Colonic mucosa (tissue), 4 donors: ENCODE measurements at places on chromosomes 6 and 20. TPM values are rescaled to one million over a fixed set of nuclear protein-coding genes. Genes with fewer than 3 reads are reported as not detected.

GRCh38 chr20:56467968-56468315 is 485 bp upstream of the RTF2 start:
- no peaks in the 10 kb centered on the region for H3K27me3 ChIP-seq
- H3K27ac ChIP-seq: peak overlapping the region; percentile 46
- peaks cover 5% of the 10 kb centered on the region for H3K4me1 ChIP-seq
- peaks cover 4% of the 10 kb centered on the region for H3K36me3 ChIP-seq

- no peaks in the 10 kb centered on the region for H3K36me3 ChIP-seq
- H3K4me1 ChIP-seq: no peaks in the 10 kb centered on the region
- H3K4me3 ChIP-seq: no peak overlapping the region
- no peak for DNase-seq
- H3K27me3 ChIP-seq: no peaks in the 10 kb centered on the region
- H3K27ac ChIP-seq: no peak overlapping the region
Observed at GRCh38 chr20:48352628-48353027, 475.2 kb downstream of the PREX1 start.

DNA sequence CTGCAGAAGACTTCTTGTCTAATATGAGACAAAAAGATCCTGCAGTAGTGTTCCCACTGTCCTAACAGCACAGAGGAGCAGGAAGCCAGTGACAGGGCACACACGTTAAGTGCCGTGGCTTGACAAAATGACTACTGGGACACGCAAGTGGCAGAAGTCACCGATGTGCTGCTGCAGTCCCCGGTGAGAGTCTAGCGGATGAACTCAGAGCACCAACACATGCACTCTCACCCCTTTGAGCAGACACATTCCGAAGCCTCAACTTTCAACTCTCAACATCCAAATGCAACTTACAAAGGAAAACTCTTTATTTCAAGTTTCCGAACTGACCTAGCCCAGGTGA is 898 bp downstream of the LAMA4 start:
- H3K4me1 ChIP-seq: no peaks in the 10 kb centered on the region
- peak overlapping the region; percentile 34 for H3K4me3 ChIP-seq
- peak overlapping the region; percentile 65 for H3K27ac ChIP-seq
- peaks cover 6% of the 10 kb centered on the region for H3K27me3 ChIP-seq
- H3K36me3 ChIP-seq: no peaks in the 10 kb centered on the region
- DNase-seq: no peak

DNA sequence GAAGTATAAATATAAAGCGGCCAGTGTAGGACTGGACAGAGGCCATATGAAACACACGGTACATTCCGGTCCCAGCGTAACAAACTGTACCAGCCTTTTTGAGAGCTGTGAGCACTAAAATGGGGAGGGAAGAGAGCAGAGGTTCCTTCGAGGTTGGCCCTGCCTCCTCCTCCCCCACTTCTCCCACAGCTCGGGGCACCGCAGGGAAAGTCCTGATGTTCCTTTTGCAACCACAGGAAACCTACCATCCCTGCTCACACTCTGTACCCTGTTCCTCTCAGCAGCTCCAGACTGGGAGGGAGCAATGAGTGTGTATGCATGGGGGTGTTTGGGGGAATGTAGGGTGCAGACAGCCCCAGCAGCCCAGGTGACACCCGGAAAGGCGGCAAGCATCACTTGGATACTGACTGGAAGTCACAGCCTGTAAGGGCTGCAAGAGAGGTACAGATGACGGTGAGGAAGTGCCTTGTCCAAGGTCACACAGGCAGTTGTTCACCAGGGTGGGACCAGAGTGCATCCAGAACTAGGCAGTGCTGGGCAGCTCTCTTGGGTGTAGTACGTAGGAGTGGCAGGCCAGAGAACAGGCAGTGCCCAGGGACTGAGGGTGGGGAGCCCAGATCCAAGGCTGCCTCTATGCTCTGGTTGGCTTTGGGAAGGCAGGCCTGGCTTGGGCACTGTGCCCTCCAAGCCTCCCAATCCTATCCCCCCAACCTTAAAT is 11.0 kb upstream of the ARMC12 start:
- H3K4me3 ChIP-seq: no peak overlapping the region
- DNase-seq: peak; percentile 92
- no peaks in the 10 kb centered on the region for H3K27me3 ChIP-seq
- H3K27ac ChIP-seq: peak overlapping the region; percentile 97
- H3K4me1 ChIP-seq: peaks cover 49% of the 10 kb centered on the region
- no peaks in the 10 kb centered on the region for H3K36me3 ChIP-seq

DNA sequence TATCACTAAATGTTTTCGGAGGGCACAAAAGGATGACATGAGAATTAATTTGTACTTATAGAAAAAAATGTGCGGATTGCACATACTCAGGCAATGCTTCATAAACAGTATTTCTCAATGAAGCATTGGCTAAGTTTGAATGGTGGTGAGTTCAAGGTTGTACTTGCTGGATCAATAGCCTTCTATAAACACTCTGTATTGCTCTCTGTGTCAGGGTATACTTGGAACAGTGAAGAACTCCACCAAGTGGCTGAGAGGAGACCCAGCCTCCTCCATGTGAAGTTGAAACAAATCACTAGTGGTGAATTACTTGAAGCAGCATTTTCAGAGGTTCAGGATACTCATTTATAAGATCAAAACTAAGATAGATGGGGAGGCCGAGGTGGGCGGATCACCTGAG is 360.6 kb downstream of the RIMS1 start:
- no peaks in the 10 kb centered on the region for H3K36me3 ChIP-seq
- no peaks in the 10 kb centered on the region for H3K4me1 ChIP-seq
- no peak overlapping the region for H3K27ac ChIP-seq
- no peaks in the 10 kb centered on the region for H3K27me3 ChIP-seq

DNA sequence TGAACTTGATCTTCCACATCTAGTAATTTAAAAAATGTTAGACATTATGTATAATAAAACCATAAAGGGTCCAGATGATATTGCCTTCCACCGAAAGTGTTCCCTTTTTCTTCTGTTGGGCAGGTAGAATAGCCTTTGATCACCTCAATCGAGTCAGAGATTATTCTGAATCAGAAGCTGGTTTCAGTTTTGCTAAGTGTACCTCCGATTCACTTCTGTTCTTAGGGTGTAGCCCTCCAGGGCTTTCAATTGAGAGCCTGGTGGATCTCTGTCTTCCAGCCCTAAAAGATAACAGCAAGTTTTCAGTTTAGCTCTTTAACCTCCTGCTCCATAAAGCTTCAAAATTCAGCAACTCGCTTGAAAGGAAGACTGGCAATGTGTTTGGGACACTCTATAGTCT is 21.1 kb upstream of the AIG1 start:
- H3K27ac ChIP-seq: no peak overlapping the region
- no peaks in the 10 kb centered on the region for H3K27me3 ChIP-seq
- H3K4me1 ChIP-seq: no peaks in the 10 kb centered on the region
- H3K36me3 ChIP-seq: no peaks in the 10 kb centered on the region

DNA sequence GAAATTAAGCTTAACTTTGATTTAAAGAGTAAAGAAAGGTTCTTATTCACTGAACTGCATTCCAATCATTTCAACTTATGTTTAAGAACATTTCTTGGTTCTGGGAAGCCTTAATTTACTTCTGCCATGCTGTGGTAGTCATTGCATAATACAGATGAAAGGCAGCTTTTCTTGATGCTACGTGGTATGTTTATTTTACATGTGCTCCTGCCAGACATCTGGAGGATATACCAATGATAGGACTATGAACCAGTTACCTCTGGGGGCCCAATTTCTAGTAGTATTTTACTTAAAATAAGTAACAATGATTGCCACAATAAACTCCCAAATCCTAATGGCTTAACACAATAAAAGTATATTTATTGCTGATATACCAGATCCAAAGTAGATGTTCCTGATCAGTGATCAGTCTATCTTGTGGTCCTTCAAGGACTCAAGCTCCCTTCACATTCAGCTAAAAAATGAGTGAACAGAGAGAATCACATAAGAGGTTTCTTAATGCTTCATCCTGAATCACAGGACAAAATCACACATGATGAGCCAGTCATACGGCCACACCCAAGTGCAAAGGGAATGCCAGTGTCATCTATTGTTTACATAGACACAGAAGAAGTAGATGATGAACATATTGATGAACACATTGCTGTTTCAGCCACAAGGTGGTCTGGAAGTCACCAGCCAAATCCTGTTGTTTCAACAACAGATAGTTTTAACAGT is 56.5 kb upstream of the CCN2 start:
- H3K4me3 ChIP-seq: no peak overlapping the region
- no peak for DNase-seq
- no peaks in the 10 kb centered on the region for H3K4me1 ChIP-seq
- no peak overlapping the region for H3K27ac ChIP-seq
- no peaks in the 10 kb centered on the region for H3K36me3 ChIP-seq
- H3K27me3 ChIP-seq: no peaks in the 10 kb centered on the region

DNA sequence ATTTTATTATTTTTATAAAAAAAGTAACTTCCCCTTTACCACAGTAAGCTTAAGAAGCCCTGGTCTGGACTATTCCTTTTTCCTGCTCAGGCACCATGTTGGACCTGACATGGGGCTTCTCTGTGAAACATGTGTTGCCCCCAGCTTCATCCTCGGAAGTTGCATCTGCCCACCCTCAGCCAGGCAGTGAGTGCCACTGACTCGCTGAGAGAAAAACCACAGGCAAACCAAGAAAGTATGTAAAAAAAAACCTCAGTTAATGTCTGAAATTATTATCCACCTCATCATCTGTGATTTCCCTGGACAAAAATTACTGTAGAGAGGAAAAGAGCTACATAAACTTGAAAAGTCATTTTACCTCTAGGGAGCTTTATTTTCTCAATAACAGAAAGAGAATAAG is 109.9 kb upstream of the MCHR2 start:
- no peaks in the 10 kb centered on the region for H3K27me3 ChIP-seq
- no peaks in the 10 kb centered on the region for H3K36me3 ChIP-seq
- H3K4me3 ChIP-seq: no peak overlapping the region
- no peak for DNase-seq
- H3K4me1 ChIP-seq: no peaks in the 10 kb centered on the region

DNA sequence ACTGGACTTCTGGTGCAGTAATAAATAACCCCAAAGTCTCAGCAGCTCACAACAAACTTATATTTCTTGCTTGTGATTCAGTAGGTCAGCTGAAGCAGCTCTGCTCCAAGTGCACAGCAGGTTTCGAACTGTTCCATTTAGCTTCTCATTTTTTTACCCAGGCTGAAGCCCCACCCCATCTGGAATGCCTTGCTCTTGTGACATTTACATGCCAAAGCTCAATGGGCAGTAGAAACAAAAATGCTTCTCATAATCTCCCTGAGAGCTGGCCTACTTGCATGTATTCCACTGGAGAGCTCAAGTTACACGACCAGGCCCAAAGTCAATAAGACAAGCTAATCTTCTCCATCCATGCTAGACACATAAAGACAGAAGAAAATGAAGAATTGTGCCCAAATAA is 165.2 kb downstream of the HAO1 start:
- no peaks in the 10 kb centered on the region for H3K4me1 ChIP-seq
- H3K4me3 ChIP-seq: no peak overlapping the region
- H3K27me3 ChIP-seq: no peaks in the 10 kb centered on the region
- DNase-seq: no peak
- no peaks in the 10 kb centered on the region for H3K36me3 ChIP-seq

DNA sequence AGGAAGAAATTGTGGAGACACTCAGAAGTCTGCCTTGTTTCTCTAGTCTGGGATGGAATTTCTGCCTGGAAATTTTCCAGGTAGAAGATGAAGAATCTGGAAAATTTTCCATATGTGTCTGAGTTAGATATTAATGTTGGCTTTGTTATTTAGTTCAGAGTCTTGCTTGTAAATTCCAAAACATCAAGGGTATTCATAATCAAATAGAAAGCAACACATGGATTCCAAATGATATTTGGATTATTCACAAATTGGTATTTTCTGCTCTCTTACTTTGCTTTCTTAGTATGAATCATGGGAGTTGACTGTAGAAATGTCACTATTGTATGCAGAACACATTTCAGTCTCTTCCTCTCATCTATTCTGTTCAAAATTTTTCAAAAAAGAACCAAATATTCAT is 116.0 kb downstream of the GRIK2 start:
- no peaks in the 10 kb centered on the region for H3K36me3 ChIP-seq
- no peak overlapping the region for H3K4me3 ChIP-seq
- no peaks in the 10 kb centered on the region for H3K27me3 ChIP-seq
- no peak overlapping the region for H3K27ac ChIP-seq
- H3K4me1 ChIP-seq: no peaks in the 10 kb centered on the region
- DNase-seq: no peak

DNA sequence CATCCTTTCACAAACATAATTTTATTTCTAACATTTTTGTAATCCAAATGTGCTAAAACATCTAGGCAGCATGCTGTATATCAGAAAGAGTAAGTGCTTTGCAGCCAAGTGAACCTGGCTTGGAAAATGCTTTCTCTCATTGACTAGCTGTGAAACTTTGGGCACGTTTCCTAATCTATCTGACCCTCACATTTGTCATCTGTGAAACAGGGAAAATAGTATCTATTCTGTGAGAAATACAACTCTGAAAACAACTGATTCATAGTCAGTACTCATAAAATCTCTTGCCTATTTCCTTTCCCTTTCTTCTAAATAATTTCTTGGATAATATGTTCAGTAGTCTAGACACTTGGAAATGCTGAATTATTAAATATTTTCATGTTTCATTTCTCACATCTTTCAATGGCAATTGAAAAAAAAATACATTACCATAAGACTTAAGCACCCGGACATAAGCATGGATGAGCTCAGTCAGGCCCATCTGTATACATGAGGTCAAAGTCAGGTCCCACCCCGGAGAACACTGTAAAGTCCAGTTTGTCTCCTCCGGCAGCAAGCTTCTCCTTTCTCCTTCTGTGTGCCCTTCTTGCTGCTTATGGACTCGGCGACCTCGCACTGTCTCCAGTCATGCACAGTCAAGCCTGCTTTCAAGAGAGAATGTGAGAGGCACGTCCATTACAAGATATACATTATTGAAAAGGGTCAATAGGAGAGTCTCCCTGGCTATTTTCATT is 455.0 kb upstream of the SOX4 start:
- no peaks in the 10 kb centered on the region for H3K4me1 ChIP-seq
- H3K36me3 ChIP-seq: no peaks in the 10 kb centered on the region
- H3K4me3 ChIP-seq: no peak overlapping the region
- no peak for DNase-seq
- no peaks in the 10 kb centered on the region for H3K27me3 ChIP-seq

GRCh38 chr6:95081231-95081630 is 496.1 kb upstream of the MANEA start:
- no peaks in the 10 kb centered on the region for H3K36me3 ChIP-seq
- no peaks in the 10 kb centered on the region for H3K4me1 ChIP-seq
- no peak overlapping the region for H3K27ac ChIP-seq
- DNase-seq: no peak
- no peak overlapping the region for H3K4me3 ChIP-seq

DNA sequence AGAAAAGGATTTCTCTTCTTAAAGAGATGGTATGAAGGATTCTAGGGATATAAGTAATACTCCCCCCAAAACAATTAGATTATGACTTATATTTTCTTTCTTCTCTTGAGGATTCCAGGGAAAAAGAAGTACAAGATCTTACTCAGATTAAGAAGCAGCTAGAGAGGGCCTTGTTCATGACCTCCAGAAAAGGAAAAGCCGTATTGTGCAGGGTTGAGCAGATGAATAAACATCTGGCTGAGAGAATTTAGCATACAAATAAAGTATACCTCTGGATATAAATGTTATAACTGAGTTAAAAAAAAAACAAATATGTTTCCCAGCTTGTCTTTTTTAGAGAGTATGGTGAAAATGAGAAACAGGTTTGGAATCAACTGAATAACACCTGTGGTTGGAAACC is 11.3 kb downstream of the MYO6 start:
- no peak overlapping the region for H3K27ac ChIP-seq
- H3K4me3 ChIP-seq: no peak overlapping the region
- no peaks in the 10 kb centered on the region for H3K4me1 ChIP-seq
- H3K36me3 ChIP-seq: no peaks in the 10 kb centered on the region
- DNase-seq: no peak

The HMGCLL1 gene
- total RNA-seq: 0.45 TPM

The ARMH2 gene
- not detected for total RNA-seq

The ZKSCAN3 gene
- total RNA-seq: 4.9 TPM
